ENCODE measurements at places on chromosomes 11 and 22.
A peak's percentile ranks its signal among the peaks of the same experiment; 100 is the strongest.

GRCh38 chr22:43852573-43853327 is 9.6 kb downstream of the SULT4A1 start:
- no peak for DNase-seq

- DNase-seq: no peak
Observed at GRCh38 chr11:124841840-124842239, 23.4 kb upstream of the ROBO3 start.

GRCh38 chr11:128279866-128280265 is 307.5 kb downstream of the ETS1 start:
- no peak for DNase-seq

GRCh38 chr11:109490953-109491635 is 69.1 kb downstream of the C11orf87 start:
- no peak for DNase-seq

- DNase-seq: no peak
Observed at GRCh38 chr11:64621283-64622019, 30.4 kb downstream of the SLC22A12 start.

- DNase-seq: no peak
Observed at GRCh38 chr11:47099214-47099917, 77.3 kb downstream of the ARFGAP2 start.

DNA sequence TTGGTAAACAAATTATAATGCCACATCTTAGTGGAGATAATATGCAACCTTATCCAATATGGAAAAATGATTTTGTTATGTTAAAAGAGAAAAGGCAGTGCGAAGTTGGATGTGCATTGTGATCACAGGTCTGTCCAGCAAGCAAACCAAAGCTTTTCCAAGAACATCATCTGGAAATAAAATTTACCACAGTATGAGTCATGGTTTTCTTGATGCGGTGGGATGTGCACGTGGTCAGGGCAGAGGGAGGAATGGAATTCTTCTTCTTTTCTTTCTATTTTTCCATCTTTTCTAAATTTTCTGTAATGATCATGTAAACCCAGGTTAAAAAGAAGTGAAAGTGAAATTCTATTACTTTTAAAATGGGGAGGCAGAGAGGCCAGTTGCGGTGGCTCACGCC is 169.8 kb downstream of the C11orf91 start:
- DNase-seq: no peak

DNA sequence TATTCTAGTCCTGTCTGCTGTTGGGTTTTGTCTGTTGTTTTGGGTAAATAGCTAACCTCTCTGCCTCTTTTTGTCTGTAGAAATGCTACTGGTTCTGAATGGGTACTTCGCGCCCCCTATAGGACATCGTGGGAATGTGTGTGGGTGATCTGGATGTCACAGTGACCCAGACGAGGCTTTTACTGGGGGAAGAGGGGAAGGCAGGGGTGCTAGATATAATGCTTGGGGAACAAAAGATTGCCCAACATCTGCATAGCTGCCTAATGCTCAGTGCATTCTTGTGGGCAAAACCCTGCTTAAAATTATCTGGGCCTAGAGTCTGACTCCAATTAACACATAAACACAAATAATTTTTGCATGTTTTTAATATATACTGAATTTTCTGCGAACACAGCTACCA is 57.7 kb downstream of the BMAL1 start:
- DNase-seq: peak; percentile 31

DNA sequence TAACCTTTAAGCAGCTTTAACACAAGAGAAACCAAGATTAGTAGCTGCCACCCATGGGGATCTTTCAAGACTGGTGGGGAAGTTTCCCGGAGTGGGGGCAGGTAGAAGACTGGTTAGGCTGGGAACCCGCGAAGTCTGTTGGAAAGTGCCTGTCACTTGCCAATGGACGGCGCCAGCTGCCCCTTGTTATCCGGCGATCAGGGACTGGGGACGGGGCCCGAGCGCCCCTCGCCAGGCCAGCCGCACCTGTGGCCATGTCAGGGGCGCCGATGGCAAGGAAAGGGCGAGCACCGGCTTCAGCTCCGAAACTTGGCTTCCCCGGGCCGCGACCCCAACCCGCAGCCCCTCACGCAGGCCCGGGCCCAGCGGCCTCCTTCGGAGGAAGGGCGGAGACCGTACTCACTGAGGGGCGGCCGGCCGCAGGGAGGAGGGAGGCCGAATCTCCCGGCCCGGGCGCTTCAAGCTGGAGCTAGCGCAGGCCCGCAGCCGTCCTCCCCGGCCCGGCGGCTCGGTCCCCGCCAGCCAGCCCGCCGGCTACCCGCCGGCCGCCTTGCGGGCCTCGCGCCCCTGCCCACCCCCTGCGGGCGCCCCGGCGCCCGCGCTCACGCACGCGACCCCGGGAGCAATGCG is 539 bp downstream of the EIF4ENIF1 start:
- DNase-seq: peak; percentile 4

GRCh38 chr22:37239336-37240239 is 4.5 kb downstream of the RAC2 start:
- DNase-seq: no peak

GRCh38 chr11:65574109-65574810 is 1.6 kb upstream of the EHBP1L1 start:
- peak; percentile 75 for DNase-seq

- no peak for DNase-seq
Observed at GRCh38 chr11:120514541-120515121, 3.1 kb downstream of the GRIK4 start.

DNA sequence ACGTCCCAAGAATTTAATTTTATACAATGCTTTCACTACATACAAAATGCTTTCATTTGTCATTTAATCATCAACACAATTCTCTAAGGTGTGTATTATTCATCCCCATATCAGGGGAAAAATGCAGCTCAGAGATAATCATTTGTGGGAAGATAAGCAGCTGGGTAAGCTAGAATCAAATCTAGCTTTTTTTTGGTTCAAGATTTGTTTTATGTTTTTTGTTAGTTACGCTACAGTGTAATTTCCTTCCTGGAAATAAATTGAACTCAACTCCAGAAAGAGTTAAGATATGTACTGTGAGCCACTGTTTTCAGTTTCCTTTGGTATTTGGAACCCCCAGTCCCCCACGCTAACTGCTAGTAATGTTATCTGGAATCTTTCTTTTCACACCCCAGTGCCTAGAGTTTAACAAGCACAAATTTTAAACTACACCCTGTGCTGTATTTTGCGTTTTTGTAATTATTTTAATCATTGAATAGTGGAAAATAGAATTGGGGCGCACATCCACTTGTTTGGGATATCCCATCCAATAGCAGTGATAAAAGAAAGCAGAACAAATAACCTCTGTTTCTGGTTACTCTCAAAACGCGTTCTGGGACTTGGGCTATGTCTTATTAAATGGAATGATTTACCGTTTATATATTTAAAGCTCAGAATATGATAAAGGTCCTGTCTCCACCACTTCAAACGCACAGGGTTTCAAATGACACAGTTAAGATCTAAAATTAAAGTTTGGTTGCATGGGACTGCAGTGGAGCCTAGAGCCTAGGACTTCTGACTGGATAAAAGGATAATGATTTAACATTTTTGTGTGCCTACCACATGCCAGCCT is 2.1 kb upstream of the HSPA8 start:
- DNase-seq: no peak

- DNase-seq: no peak
Observed at GRCh38 chr11:111236383-111236782, 9.1 kb upstream of the POU2AF2 start.

DNA sequence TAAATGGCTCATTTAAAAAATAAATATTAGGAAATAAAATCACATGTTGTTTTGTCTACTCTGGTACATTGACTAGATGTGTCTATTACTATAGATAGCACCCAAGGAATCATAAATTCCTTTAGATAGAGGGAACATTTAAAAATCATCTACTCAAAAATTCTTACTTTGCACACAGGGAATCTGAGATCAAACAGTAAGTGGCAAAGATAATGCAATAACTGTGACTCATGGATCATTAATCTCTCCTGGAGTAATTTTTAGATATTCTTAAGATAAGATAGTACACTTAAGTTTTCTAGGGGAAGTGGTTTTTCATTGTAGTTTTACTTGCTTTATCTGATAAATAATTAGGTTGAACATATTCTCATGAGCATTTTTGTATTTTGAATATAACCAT is 468.9 kb downstream of the LUZP2 start:
- no peak for DNase-seq

GRCh38 chr22:29090039-29090438 is 17.2 kb downstream of the KREMEN1 start:
- DNase-seq: no peak

GRCh38 chr11:105208019-105208418 is 68.5 kb upstream of the CARD18 start:
- no peak for DNase-seq

GRCh38 chr22:49431551-49431950 is 396.1 kb downstream of the BRD1 start:
- DNase-seq: no peak

DNA sequence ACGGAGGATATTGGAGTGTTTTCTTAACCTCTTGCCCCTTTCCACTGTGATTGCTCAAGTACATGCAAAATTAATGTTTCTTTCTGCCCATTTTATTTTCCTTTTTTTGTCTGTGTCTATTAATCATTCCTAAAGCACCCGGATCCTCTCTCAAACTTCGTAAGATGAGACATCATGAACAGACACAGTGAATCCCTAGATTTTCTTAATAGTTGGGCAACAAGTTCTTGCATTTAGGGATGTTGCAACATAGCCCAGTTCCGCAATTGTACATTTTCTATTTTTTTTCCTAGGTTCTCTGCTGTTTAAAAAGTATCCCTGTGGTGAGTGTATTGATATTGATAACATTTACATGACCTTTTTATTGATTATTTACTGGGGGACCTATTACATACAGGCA is 2.9 kb downstream of the FAM111A start:
- no peak for DNase-seq

- no peak for DNase-seq
Observed at GRCh38 chr11:123590296-123590912, 64.0 kb downstream of the SCN3B start.

DNA sequence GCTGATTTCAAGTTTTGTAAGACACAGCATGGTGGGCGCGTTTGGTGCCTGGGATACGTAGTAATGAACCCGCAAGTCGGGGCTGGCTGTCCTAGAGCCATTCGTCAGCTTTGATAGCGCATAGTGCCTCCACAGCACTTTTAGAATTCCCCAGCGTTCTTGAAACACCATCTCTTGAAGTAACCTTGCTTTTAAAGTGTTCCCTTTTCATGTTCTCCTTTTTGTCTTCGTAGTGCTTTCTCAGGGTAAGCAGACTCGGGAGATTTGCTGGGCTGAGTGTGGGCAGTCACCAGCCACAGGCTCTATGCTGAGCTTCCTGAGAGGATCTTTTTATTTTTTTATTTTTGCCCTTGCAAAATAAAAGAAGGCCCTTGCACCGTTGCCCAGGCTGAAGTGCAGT is 39.6 kb upstream of the CTTN start:
- DNase-seq: no peak

GRCh38 chr22:28497188-28497587 is 182.5 kb downstream of the TTC28 start:
- DNase-seq: no peak

GRCh38 chr11:73184953-73185671 is 33.0 kb upstream of the P2RY2 start:
- DNase-seq: peak; percentile 6

DNA sequence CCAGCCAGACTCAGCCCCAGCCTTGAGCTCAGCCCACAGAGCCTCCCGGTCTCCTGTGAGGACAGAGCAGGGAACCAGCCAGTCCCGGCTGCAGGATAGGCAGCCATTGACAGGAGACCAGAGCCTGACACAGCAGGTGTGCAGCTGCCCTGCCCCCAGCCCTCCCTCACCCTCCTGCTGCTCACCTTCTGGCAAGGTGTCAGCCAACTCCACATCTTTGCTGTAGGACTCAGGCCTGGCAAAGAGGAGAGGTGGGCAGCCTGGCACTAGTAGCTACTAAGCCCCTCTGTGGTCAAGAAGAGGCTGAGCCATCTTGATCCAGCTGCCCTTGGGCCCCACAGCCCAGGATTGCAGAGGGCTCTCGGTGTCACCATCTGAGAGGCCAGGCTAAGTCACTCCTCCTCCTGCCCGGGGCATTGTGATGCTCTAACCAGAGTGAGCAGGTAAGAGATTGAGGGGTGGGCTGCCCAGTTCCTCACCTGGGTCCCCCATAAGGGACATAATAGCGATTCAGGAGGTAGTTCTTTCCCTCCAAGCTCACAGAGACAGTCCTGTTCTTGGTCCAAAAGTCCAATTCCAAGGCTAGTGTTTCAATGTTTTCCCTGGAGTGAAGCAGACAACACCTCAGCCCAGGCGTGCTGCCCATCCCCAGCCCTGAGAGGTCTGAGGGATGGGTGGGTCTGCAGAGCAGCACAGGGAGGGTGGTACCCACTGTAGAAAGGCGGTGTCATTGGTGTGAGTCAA is 18.6 kb downstream of the TREH start:
- no peak for DNase-seq

DNA sequence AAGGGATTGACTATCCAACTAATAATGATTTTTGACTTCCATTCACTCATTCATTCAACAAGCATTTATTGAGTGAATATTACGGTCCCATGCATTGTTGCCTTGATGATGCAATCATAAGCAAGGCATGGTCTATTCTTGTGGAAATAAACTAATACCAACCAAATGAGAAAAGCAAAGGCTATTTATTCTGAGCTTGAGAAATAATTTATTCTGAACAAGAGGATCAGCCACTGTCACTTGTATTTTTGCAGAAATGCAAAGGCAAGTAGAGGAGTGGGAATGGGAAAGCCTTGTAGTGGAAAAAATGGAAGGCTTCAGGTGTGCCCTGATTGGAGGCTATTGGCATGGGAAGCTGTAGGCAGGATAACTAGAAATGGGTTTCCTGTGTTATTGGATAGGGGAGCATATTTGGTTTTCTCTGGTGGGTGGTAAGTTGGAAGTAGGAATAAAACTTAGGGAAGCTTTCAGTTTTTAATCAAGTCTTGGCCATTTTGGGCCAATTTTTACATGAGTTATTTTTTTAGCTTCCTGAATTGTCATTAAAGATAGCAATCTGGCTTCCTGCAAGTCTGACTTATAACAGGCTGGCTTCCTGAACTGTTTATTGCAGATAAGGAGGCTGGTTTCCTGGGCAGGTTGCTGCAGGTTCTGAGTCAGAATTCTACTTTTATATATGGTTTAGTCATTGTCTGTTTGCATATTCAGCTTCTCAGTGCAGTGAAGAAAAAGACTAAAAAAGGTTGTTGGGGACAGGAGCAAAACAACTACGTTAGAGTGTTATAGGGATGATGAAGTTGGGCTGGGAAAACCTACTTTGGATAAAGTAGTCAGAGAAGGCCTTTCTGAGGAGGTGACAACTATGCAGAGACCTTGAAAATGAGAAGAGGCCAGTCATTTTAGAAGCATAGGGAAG is 106.7 kb downstream of the APIP start:
- no peak for DNase-seq

DNA sequence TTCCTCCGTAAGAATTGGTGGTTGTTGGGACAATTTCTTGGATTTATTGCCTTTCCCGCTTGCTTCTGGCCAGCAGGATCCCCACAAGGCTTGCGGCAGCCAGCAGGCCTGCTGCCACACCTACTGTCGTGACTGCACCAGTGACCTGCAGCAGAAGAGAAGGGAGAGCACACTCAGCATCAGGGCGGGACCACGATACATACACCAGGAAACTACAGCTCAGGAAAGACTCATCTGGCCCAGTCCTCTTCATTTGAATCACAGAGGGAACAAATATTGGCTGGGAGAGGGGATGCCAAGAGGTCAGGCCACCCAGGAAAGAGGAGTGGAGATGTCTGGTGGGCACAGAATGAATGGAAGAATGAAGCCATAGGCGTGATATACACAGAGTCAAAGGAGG is 10.3 kb downstream of the PLAAT2 start:
- no peak for DNase-seq

GRCh38 chr22:44544816-44545433 is 46.9 kb upstream of the RTL6 start:
- no peak for DNase-seq

Measured in stimulated activated CD8-positive, alpha-beta memory T cell treated with anti-CD3 and anti-CD28 coated beads, Interleukin-2, amount 100 ng/mL, for 1 hour (primary cell).